ELF-1 (cell line): ENCODE measurements at places on chromosomes 4 and X.

GRCh38 chr4:176433983-176434382, 114.2 kb downstream of the SPCS3 start:
- DNase-seq = no peak

GRCh38 chrX:38717871-38718270, 83.4 kb upstream of the MID1IP1 start:
- peak; percentile 18 for DNase-seq

GRCh38 chr4:97300561-97300960, 842.7 kb downstream of the STPG2 start:
- DNase-seq = no peak

DNA sequence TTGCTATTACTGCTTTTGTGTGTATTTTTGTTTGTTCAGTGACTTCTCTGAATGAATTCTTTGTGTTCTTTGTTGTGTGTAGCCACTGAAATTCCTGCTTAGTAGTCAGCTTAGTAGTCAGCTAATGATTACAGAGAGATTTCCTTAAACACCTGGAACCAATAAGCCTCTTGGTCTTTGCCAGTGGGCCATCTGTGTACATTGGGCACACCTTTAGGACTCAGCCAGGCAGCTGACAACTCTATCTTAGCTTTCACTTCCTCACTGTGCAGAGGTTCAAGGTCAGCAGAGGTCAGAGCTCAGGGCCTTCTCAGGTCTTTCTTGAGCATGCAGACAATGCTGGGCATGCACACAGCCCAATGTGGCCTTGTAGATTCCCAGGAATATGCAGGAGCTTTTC, 59.3 kb downstream of the RWDD4 start:
- DNase-seq = no peak

DNA sequence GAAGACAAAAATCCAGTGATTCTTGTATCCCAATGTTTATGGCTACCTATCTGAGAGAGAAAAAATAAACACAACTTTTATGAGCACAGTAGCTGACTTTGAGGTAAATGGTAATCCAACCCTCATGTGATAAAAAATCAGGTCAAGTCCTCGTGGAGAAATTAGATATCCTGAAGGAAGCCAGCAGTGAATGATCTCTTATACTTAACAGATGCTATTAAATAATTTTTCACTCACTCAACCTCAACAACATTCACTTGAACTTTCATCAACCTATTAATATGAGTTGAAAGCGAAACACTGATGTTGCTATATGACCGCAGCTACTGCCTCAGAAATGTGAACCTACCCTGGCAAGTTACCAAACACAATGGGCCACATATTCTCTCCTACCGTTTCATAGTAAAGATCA, 105.4 kb downstream of the GPC3 start:
- DNase-seq = no peak

DNA sequence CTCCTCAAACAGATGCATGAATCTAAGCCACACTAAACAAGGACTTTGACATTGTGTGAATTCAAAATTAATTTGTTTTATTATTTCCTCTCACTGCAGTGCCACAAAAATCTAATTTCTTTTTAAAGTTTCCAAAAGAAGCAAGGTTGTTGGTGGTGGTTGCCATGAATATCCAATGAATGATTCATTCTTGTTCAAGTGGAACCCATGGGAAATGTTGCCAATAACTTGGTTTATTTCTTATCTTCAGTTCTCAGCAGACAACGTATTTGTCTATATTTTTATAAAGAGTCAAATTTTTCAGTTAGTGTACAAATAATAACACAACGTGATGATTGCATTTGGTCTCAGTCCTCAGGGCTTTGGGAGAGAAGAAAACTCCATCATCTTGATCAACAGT, 309.4 kb upstream of the NOCT start:
- DNase-seq = no peak

GRCh38 chr4:128776794-128777216, 32.7 kb upstream of the JADE1 start:
- peak; percentile 37 for DNase-seq

DNA sequence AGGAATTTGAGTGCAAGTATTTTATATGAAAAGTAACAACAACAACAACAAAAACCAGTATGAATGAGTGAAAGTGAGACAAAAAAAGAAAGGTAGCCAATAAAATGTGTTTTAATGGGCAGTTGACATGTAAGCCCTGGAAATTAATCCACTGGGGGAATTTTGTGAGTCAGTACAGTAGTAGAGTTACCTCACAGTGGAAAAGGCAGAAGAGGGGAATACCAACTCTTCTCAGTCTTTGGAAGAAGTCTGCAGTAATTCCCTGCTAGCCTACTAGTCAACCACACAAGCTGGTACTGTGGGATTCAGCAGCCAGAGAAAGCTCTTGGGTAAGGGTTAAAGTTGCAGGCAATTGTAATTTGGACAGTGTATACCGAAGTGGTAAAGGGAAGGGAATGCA, 76.3 kb upstream of the IL15 start:
- no peak for DNase-seq

DNA sequence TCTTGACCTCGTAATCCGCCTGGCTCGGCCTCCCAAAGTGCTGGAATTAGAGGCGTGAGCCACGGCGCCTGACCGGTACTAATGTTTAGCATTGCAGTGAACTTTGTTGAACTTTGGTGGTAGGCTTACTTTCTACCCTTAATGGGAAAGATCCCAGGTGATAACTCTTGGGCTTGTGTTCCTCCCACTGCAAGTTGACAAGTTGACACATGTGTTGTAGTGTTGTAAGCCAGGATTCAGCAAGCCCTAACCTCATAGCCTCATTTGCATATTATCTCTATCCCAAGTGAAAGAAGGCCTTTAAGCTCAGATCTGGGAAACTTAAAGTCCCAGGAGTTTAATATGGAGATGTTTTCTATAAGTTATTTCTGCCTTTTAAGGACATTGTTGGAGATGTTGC, 80.0 kb upstream of the CLCN4 start:
- DNase-seq = no peak

- no peak for DNase-seq
Observed at GRCh38 chr4:34950926-34951325, 1293.4 kb downstream of the ARAP2 start.

DNA sequence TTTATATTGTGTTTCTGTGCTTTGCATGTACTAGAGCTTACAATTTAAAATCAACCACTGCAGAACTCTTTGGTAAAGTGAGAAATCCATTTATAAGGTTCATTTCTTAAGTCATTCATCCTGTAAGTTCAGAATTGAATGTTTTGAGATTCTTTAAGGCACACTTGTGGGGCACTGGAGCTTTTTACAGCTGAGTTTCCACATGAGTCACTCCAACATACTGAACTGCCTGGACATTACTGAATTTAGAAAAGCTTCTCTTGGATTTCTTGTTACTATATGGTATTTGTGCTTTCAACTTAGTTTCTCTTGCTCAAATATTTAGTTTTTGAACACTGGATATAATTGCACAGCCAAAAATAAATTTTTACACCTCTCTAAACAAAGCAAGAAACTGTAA, 226.3 kb downstream of the PACRGL start:
- no peak for DNase-seq

- peak; percentile 59 for DNase-seq
Observed at GRCh38 chrX:28659269-28659668, 72.0 kb downstream of the IL1RAPL1 start.

DNA sequence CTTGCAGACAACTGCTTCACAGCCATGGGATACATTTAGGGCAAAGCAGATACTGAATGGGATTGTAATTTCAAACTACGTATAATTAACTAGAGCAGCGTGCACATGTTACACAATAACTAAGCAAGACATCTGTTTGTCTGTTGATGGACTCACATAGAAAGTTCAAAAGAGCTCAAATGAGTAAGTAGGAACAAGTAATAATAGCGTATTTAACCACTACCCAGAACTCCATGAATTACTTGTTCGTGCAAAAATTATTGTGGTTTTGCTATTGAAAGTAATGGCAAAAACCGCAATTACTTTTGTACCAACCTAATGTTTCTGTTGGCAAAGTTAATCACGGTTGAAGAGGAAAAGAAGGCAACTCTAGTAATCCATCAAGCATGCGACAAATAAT, 825.4 kb downstream of the PCDH18 start:
- DNase-seq = no peak

GRCh38 chr4:1554876-1555265, 129.2 kb downstream of the FAM53A start:
- DNase-seq = no peak
